ENCODE measurements at places on chromosomes 12 and 14. TPM values are rescaled to one million over a fixed set of nuclear protein-coding genes. Genes with fewer than 3 reads are reported as not detected.

DNA sequence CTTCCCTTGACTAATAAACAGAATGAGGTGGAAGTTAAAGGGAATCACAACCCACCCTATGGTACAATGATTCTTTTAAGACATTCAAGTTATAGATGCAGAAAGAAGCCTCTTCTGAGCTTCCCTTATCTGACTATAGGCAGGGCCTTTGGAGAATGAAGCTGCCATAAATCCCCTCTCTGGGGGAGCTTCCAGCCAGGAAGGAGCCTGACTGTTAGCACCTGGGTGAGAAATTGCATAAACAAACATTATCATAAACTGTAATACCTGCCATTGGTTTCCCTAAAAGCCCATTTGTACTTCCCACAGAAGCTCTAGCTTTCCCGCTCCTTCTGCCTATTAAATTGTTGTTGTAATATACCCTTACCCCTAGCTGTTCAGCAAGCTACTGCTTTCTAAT is 81.3 kb upstream of the RESF1 start:
- no peaks in the 10 kb centered on the region for H3K27me3 ChIP-seq
- peaks cover 35% of the 10 kb centered on the region for H3K4me1 ChIP-seq
- DNase-seq = no peak
- H3K36me3 ChIP-seq = peaks cover 17% of the 10 kb centered on the region

DNA sequence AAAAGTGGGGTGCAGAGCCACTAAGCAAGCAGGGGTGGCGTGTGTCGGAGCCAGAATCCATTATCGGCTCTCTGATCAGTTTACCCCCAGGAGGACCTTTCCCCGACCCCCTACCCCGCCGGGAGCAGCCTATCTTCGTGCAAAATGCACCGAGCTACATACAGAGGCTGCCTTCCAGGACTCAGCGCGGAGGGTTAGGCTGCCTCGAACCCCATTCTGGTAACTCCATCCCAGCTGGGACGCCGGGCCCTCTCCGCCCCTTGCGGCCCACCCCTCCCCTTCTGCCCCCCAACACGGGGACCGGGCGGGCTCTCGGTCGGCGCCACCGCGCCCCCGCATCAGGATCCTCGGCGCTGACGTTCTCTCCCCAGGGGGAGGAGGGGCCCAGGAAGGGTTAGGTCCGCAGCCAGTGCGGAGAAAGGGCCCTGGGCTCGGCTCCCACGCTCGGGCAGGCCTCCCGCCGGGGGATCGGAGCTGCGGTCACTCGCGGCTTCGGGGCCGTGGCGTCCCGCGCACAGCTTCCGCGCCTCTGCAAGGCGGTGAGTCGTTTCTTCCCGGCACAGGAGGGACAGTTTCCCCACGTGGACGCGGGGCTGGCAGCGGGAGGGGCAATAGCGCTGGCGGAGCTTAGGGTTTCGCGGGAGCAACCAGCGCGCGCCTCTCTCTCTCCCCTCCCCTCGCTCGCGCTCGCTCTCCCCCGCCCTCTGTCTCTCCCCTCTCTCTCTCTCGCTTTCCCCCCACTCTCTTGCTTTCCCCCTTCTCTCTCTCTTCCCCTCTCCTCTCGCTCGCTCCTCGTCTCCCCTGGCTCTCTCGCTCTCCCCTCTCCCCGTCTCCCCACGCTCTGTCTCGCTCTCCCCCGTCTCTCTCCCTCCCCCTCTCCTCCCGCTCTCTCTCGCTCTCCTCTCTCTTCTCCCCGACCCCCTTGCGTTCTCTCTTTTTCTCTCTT is 12.5 kb upstream of the MAP3K9 start:
- peaks cover 3% of the 10 kb centered on the region for H3K36me3 ChIP-seq
- H3K27me3 ChIP-seq = peaks cover 30% of the 10 kb centered on the region
- H3K4me1 ChIP-seq = peaks cover 15% of the 10 kb centered on the region
- peak; percentile 66 for DNase-seq

GRCh38 chr14:50792051-50792477 is 38.9 kb downstream of the NIN start:
- peak overlapping the region; percentile 87 for H3K27ac ChIP-seq
- peak; percentile 58 for DNase-seq
- H3K27me3 ChIP-seq = no peaks in the 10 kb centered on the region
- H3K4me1 ChIP-seq = peaks cover 89% of the 10 kb centered on the region
- H3K36me3 ChIP-seq = peaks cover 50% of the 10 kb centered on the region
- peak overlapping the region; percentile 62 for H3K4me3 ChIP-seq

GRCh38 chr14:84708865-84709264 is 821.1 kb upstream of the FLRT2 start:
- no peak overlapping the region for H3K27ac ChIP-seq
- H3K36me3 ChIP-seq = no peaks in the 10 kb centered on the region
- H3K4me3 ChIP-seq = no peak overlapping the region
- H3K4me1 ChIP-seq = no peaks in the 10 kb centered on the region
- DNase-seq = no peak
- H3K27me3 ChIP-seq = no peaks in the 10 kb centered on the region

GRCh38 chr12:50914872-50915484 is 37.4 kb upstream of the HIGD1C start:
- no peaks in the 10 kb centered on the region for H3K27me3 ChIP-seq
- H3K4me1 ChIP-seq = peaks cover 9% of the 10 kb centered on the region
- no peak overlapping the region for H3K27ac ChIP-seq
- no peak for DNase-seq

DNA sequence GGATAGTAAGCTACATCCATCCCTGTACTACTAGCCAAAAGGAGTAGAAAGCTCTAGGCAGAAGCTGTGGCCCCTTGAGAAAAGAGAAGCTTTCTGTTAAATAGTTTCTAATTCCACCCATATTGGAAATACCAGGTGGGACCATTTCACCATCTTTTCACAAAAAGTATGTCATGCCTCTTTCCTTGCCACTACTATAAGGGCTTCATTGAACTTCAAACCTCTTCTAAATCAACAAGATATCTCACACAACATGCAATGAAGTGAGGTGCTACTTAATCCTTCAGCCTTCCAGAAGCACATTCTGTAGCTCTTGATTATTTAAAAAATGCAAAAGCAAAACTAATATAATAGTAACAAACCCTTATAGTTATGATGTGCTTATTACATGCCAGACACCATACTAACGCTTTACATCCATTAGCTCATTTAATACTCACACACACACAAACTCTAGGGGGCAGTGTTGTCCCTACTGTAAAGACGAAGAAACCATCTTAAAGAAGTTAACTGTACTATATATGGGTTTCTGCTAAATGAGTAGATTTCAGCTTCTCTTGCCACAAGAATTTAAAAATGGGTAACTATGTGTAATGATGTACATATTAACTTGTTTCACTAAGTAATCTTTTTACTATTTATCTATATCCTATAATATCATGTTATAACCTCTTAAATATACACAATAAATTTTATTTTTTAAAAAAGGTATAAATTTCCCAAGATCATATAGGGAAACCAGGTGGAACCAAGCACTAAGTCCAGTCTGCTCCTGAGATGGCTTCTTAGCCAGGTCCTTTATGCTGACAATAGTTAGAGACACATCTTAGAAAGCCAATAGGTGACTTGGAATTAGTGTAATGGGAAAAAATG is 124.4 kb downstream of the RPS29 start:
- no peaks in the 10 kb centered on the region for H3K36me3 ChIP-seq
- no peaks in the 10 kb centered on the region for H3K27me3 ChIP-seq
- no peak overlapping the region for H3K4me3 ChIP-seq
- DNase-seq = peak; percentile 82
- no peak overlapping the region for H3K27ac ChIP-seq

DNA sequence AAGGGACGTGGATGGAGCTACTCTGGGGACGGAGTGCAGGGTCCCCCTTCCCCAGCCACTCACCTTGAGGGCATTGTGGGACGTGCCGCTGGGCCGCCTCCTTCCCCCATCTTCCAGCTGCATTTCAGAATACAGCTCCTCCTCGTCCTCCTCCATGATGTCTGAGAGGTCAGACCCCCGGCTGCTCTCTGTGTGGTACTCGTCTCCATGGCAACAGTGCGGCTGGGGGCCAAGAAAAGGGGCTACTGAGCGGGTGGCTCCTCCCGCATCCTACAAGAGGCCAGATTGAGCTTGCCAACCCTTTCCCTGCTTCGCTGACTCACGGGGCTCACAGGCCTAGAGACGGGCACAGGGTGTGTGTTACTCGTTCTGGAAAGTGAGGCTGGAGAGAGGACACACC is 90.4 kb downstream of the PIWIL1 start:
- no peaks in the 10 kb centered on the region for H3K27me3 ChIP-seq
- DNase-seq = no peak
- H3K4me3 ChIP-seq = no peak overlapping the region

GRCh38 chr12:109020796-109021380 is at the start of gene SVOP:
Gene SVOP, minus strand, starts transcription at chr12:109021068. Its CDS starts 200 bp downstream, at chr12:109020868.
- peaks cover 6% of the 10 kb centered on the region for H3K4me1 ChIP-seq
- H3K4me3 ChIP-seq = no peak within 1 kb of the TSS
- H3K36me3 ChIP-seq = no peaks in the 10 kb centered on the region
- no peak within 1 kb of the TSS for H3K27ac ChIP-seq
- DNase-seq = peak; percentile 44
- H3K27me3 ChIP-seq = peaks cover 29% of the 10 kb centered on the region

DNA sequence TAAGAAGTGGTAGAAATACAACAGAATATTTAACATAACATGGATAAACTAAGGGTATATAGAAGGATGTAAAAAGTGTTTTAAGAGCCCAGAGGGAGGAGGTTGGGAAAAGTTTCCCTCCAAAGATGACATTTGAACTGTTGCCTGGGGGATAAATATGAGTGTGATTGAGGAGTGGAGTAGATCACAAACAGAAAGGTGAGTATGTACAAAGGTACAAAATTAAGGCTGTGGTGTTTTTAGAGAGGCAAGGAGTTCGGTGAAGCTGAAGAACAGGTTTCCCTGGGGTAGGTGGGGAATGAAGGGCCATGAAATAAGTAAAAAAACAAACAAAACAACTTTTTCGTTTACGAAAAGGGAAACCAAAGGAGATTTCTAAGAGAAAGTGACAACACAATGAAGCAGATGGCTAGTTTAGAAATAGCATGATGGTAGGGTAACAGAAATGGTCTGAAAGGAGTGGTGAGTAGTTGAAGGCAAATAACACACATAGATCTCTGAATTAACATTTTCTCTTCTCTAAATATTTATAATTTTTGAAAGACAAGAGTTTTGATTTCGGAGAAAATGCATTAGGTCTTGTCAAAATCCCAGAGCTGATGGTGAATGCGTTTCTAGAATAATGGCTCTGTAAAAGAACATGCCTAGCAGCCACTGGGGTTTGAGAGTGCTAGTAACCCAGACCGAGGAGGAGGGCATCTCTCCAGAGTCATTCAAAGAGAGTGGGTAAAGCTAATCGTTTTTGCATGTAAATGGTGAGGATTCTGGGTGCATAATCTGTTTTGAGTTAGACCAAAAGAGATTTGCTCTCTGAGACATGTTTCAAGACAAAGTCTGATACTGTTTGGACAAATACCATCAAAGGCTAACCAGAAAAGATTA is 240.4 kb upstream of the DCN start:
- no peaks in the 10 kb centered on the region for H3K4me1 ChIP-seq
- H3K27ac ChIP-seq = no peak overlapping the region
- no peak overlapping the region for H3K4me3 ChIP-seq
- H3K36me3 ChIP-seq = no peaks in the 10 kb centered on the region
- H3K27me3 ChIP-seq = peaks cover 5% of the 10 kb centered on the region
- DNase-seq = no peak

DNA sequence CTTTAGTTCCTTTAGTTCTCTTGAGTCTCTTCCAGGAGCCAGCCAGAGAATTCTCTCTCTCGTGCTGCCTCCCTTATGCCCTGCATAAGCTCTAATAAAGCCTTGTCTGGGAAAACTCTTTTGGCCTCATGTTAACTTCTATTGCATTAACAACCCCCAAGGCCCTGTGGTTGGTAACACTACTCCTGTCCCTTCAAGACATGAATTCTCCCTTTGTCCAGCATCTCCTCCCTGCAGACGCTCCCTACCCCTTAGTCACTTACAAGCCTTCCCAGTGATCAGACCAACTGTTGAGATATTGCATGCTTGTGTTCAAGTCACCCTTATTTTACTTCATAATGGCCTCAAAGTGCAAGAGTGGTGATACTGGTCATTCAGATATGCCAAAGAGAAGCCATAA is 12.1 kb downstream of the LTBR start:
- no peaks in the 10 kb centered on the region for H3K27me3 ChIP-seq
- DNase-seq = no peak
- H3K27ac ChIP-seq = no peak overlapping the region
- H3K4me1 ChIP-seq = no peaks in the 10 kb centered on the region
- H3K4me3 ChIP-seq = no peak overlapping the region

- no peak overlapping the region for H3K27ac ChIP-seq
- peaks cover 21% of the 10 kb centered on the region for H3K27me3 ChIP-seq
- DNase-seq = peak; percentile 48
- H3K36me3 ChIP-seq = no peaks in the 10 kb centered on the region
- H3K4me1 ChIP-seq = peaks cover 6% of the 10 kb centered on the region
Observed at GRCh38 chr14:92316937-92317336, 6.0 kb upstream of the SLC24A4 start.

GRCh38 chr12:13587721-13588390 is 391.3 kb downstream of the EMP1 start:
- no peaks in the 10 kb centered on the region for H3K36me3 ChIP-seq
- H3K27ac ChIP-seq = no peak overlapping the region
- H3K4me3 ChIP-seq = no peak overlapping the region

The CLEC4C gene
- total RNA-seq = not detected

The LALBA gene
- not detected for total RNA-seq

The FAM161B gene
- total RNA-seq = 1.3 TPM

The GMPR2 gene
- 45.6 TPM for total RNA-seq

The OAS2 gene
- 95.7 TPM for total RNA-seq

The KCNK10 gene
- not detected for total RNA-seq

Measured in activated CD8-positive, alpha-beta T cell treated with anti-CD3 and anti-CD28 coated beads for 36 hours (primary cell).